A549 treated with RU486 at 1 μM for 4 hours (cell line): ENCODE measurements at places on chromosomes 6 and 20. TPM values are rescaled to one million over a fixed set of nuclear protein-coding genes. Genes with fewer than 3 reads are reported as not detected.

BCAS1 gene
- total RNA-seq, result 0.64 to 1.1 TPM (median 0.80 TPM) in 5 replicates

SLC22A7 gene
- not detected in 5 replicates for total RNA-seq

FAXC gene
- total RNA-seq, result 5.1 to 7.1 TPM (median 6.7 TPM) in 5 replicates

TCP11 gene
- not detected in 5 replicates for total RNA-seq

UNC93A gene
- not detected in 5 replicates for total RNA-seq

EPPIN gene
- not detected in 5 replicates for total RNA-seq

SRSF12 gene
- total RNA-seq, result 0.35 to 1.2 TPM (median 1.0 TPM) in 5 replicates

PGC gene
- not detected in 5 replicates for total RNA-seq

ISM1 gene
- 0.16 to 0.56 TPM (median 0.37 TPM) in 5 replicates for total RNA-seq

SASH1 gene
- total RNA-seq, result 1.8 to 3.3 TPM (median 3.2 TPM) in 5 replicates

TP53TG5 gene
- total RNA-seq, result not detected in 5 replicates

HLA-DMA gene
- total RNA-seq, result 2.7 to 3.1 TPM (median 3.0 TPM) in 5 replicates

TRAPPC3L gene
- not detected in 5 replicates for total RNA-seq

TNXB gene
- 0.54 to 0.95 TPM (median 0.63 TPM) in 5 replicates for total RNA-seq

ECT2L gene
- total RNA-seq, result not detected in 5 replicates

NKX2-4 gene
- 0.06 TPM in 1 of 5 replicates, not detected in the others for total RNA-seq

HLA-DOB gene
- total RNA-seq, result 0.13 to 0.21 TPM (median 0.13 TPM) in 3 of 5 replicates, not detected in the others

OR2B6 gene
- total RNA-seq, result 0.20 to 0.21 TPM in 2 of 5 replicates, not detected in the others

NCR2 gene
- total RNA-seq, result not detected in 5 replicates

PNLDC1 gene
- total RNA-seq, result 0.11 TPM in 1 of 5 replicates, not detected in the others

B3GAT2 gene
- 0.01 to 0.04 TPM (median 0.02 TPM) in 4 of 5 replicates, not detected in the other for total RNA-seq

HAO1 gene
- total RNA-seq, result not detected in 5 replicates

AFDN gene
- total RNA-seq, result 12.8 to 21.5 TPM (median 19.0 TPM) in 5 replicates

RSPH9 gene
- 0.13 to 0.30 TPM (median 0.16 TPM) in 5 replicates for total RNA-seq

OPRM1 gene
- not detected in 5 replicates for total RNA-seq

CDKN1A gene
- 178 to 255 TPM (median 220 TPM) in 5 replicates for total RNA-seq

RBM24 gene
- 10.4 to 13.7 TPM (median 12.7 TPM) in 5 replicates for total RNA-seq

TAF4 gene
- total RNA-seq, result 12.8 to 26.7 TPM (median 14.9 TPM) in 5 replicates

LAMP5 gene
- 0.05 TPM in 1 of 5 replicates, not detected in the others for total RNA-seq

IFNGR1 gene
- total RNA-seq, result 23.0 to 33.6 TPM (median 27.8 TPM) in 5 replicates

GFRA4 gene
- total RNA-seq, result not detected in 5 replicates

MAP3K5 gene
- total RNA-seq, result 2.0 to 3.1 TPM (median 2.8 TPM) in 5 replicates

VSTM2L gene
- 6.1 to 10.0 TPM (median 7.4 TPM) in 5 replicates for total RNA-seq

SPACA1 gene
- not detected in 5 replicates for total RNA-seq

BANF2 gene
- total RNA-seq, result not detected in 5 replicates

CDK19 gene
- total RNA-seq, result 2.0 to 5.1 TPM (median 4.6 TPM) in 5 replicates

PDYN gene
- 0.06 TPM in 1 of 5 replicates, not detected in the others for total RNA-seq

HLA-F gene
- total RNA-seq, result 3.5 to 5.1 TPM (median 4.4 TPM) in 5 replicates

RBPJL gene
- not detected in 5 replicates for total RNA-seq

SAMD5 gene
- total RNA-seq, result 0.41 to 0.73 TPM (median 0.66 TPM) in 5 replicates

SDC4 gene
- total RNA-seq, result 119 to 141 TPM (median 134 TPM) in 5 replicates

HRH3 gene
- not detected in 5 replicates for total RNA-seq

CDH22 gene
- 0.06 TPM in 1 of 5 replicates, not detected in the others for total RNA-seq

OR2H1 gene
- not detected in 5 replicates for total RNA-seq

LHFPL5 gene
- 0.05 TPM in 1 of 5 replicates, not detected in the others for total RNA-seq
